GM23338 (cell line): ENCODE measurements at places on chromosomes 1 and 21.
A peak's percentile ranks its signal among the peaks of the same experiment; 100 is the strongest.

DNA sequence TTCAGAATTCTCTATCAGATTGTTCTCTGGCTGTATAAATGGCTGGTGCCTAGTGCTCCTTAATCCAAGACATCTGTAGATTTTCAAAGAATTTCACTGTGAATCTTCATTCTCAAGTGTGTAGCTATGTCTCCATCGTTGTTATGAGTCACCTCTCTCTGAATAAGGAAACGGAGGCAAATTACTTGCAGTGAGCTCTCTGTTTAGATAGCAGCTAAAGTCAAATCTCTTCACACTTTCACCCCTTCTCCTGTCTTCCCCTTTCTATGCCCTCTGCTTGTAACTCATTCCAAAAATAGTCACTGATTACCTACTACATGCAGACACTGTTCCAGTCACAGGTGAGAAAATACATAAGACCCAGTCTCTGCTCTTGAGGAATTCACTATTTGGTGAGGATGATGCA lies 39.7 kb downstream of the CHML start:
- DNase-seq, result no peak

DNA sequence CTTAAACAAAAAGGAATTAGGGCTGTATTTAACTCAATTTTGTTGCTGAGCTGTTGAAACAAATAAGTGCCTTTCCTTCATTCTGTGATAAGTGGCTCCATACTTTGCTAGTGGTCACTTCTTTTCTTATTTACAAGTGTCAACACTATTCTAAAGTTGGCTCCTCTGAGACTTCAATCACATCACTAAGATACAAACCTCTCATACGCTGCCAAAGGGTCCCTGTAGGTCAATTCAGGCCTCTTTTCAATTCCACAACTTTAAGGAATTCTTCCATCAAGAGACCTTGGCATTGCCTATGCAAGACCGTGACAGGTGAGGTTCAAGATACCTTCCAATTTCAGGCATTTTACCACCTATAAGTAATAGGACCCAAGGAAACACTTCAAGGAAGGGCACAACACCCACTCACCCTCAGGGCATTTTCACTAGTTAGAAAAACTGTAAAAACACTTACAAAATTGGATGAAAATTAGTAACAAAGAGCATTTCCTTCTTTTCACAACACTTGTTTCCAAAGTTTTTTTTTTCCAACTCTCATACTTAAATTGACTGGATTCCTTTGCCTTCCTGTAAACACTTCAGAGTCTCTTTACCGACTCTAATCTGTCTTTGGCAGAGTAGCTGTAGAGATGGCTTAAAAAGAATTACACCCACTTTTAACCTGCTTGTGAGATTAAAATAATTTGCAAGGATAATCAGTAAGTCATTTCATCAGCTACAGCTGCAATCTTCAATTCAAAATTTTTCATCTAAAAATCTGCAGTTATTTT lies 24.5 kb downstream of the SERBP1 start:
- DNase-seq, result peak; percentile 23

DNA sequence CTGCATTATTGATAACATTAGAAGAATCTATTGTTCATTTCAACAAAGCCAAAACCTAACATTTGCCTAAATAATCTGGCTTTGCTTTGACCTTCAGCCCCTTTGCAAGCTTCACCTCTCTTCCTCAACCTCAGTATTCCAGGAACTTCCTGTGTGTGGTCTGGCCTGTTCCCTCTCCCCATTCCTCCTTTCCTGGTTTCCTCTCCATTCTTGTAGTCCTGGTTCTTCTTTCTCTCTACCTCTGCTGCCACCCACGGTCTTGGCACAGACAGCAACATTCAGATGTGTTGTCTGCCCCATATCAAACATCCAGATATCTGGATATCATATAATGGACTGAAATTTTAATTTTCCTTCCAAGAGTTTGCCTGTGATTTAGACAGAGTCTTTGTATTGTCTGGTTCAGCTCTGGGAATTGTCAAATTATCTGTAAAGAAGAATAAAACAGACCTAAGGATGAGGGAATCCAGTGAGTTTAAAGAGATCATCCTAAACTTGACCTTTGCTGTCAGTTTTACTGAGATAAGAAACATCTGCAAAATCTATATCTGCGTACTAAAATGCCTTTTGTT lies 148.1 kb upstream of the KCTD3 start:
- DNase-seq, result peak; percentile 33

- no peak for DNase-seq
Observed at GRCh38 chr1:16458831-16459230, 18.3 kb downstream of the NECAP2 start.

DNA sequence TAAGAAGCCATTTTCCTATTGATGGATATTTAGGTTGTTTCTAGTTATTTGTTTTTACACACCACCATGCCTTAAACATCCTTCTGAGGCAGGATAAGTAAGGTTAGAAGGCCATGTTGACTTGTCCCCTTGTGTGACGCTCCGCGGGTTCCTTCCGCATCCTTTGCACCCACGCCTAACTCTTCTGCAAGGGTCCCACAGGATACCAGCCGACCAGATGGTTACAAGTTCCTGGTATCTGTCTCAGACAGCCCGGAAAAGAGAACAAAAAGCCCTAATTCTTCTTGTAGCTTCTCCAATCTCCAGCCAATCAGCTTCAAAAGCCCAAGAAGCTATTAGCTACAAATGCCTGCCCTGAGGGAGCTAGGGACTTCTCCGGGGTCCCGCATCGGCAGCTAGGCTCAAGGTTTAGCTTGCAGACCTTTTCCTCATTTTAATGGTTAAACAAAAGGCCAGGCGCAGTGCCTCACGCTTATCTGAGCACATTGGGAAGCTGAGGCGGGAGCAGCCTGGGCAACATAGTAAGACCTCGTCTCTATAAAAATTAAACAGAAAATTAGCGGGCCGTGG lies 4.9 kb upstream of the OTUD3 start:
- DNase-seq, result no peak

DNA sequence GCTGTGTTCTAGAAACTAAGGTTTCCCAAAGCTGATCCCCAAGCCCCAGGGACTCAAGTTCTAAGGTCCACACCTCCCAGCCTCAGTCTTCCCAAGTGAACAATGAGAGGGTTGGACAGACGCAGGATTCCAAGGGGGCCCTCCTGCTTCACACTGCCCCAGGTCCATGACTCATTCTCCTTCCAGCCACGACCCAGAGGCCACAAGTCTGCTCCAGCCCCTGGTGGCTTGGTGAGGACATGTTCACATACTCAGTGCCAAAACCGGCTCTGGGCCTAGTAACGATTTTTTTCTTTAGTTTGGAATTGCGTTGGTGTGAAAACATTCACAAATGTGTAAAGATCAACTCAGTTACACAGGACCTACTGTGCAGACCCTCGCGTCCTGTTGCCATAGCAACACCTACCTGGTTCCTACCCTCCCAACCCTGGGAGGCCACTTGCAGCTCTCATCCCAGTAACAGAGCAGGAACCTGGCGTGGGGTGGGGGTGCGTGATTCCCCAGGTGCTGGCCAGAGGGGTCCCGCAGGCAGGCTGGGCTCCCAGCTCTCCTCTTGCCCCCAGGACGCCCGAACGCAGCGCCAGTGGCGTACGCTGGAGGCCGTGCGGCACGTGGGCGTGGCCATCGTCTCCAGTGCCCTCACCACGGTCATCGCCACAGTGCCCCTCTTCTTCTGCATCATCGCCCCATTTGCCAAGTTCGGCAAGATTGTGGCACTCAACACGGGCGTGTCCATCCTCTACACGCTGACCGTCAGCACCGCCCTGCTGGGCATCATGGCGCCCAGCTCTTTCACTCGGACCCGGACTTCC lies 57.0 kb downstream of the DISP3 start:
- no peak for DNase-seq

DNA sequence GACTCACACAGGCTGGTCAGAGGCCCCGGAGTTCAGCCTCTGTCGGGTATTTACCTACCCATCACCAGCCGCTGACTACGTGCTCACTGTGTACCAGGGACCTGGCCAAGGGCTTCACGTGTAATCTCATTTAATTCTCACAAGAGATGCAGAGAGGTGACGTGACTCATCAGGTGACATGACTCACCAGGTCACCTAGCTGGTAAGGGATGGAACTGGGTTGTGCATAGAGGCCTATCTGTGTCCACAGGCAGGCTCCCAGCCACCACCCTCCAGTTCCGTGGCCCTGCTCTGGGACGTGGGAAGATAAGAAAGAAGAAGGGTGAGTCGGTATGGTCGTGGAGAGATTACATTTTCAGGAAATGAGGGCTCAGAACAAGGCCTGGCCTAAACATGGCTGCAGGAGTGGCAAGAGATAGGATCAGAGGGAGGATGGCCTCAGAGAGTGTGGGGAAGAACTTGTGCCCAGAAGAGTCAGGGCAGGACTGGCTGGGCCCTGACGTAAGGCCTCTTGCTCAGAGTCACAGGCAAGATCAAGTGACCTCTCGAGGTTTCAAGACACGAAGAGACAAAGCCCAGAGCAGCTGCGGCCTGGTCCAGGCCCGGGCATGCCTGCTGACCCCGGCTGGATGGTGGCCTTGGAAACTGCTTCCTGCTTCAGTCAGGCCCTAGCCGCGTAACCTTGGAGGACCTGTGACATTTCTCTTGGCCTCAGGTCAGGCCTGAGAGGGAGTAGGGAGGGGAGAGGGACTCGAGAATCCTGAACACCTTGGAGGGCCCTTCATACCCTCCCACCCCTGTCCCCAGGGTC lies 52.7 kb upstream of the WASF2 start:
- no peak for DNase-seq

DNA sequence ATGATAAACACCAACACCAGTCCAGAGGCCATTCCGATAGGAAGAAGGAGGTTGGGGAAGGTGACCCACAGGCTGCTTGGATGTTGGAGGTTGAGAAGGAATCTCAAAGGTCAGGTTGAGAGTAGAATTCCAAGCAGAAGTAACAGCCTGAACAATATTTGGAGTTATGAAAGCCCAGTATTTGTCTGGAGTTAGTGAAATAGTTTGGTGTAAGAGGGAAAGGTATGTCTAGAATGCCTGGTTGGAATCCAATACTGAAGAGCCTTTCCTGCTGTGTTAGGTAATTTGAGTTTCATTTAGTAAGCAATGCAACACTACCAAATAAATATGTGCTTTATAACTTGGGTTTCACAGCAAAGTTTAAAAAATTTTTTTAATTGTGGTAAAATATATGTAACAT lies 70.5 kb upstream of the MCOLN3 start:
- DNase-seq, result no peak

DNA sequence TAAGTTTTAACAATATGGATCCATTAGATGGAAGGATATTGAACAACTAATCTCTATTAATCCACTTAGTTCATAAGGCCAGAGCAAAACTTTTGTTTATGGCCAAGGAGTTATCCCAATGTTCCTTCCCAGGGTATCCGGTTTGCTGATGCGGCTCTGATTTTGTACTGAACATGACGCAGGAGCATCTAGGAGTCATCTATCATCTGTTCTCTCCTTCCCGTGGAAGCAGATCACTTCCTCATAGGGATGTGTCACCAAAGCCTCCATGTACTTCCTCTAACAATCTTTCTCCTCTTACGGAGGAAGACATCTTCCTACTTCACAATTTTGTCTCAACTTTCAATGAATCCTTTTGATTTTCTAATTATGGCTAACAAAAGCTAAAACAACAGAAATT lies 206.6 kb downstream of the APP start:
- DNase-seq, result no peak

GRCh38 chr1:200436436-200436835 lies 26.6 kb upstream of the ZNF281 start:
- DNase-seq, result no peak

DNA sequence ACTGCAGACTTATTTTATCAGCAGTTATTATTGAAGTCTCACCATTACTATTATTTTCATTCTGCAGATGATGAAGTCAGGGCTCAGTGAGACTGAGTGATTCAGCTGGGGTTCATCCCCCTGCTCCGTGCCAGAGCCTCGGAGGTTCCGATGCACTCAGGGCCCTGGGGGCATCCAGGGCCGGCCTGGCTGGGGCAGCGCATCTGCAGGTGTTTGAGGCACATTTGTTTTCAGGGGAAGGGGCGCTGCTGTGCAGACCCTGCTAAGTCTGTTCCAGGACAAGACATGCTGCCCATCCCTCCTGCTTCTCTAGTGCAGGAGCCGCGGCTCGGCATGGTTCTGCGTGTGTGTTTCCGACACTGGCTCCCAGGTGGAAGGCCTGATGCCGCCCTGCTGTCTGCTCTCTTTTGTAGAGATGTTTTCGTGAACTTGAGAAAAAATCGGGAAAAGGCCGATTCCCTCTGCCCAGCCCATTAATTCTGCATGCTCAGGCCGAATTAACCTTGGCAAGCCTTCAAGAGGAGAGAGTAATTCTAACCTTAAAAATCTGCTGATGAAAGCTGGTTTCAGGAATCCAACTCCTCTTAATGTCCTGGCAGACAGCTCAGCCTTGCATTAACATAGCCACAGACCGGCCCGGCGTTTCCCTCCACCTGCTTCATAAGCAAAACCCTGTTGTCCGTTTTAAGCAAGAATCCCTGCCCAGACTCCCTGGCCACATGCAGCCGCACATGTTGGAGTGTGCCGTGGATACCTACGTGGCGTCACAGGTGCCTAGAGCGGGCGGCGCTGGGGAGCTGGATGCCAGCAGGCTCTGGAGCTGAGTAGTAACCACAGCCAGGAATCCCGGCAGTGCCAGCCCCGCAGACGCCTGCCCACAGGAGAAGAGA lies 316.0 kb upstream of the VAMP3 start:
- no peak for DNase-seq

GRCh38 chr1:37476460-37477197 lies 2.2 kb downstream of the ZC3H12A start:
- no peak for DNase-seq

GRCh38 chr1:64550946-64551605 lies 81.1 kb downstream of the CACHD1 start:
- DNase-seq, result no peak

DNA sequence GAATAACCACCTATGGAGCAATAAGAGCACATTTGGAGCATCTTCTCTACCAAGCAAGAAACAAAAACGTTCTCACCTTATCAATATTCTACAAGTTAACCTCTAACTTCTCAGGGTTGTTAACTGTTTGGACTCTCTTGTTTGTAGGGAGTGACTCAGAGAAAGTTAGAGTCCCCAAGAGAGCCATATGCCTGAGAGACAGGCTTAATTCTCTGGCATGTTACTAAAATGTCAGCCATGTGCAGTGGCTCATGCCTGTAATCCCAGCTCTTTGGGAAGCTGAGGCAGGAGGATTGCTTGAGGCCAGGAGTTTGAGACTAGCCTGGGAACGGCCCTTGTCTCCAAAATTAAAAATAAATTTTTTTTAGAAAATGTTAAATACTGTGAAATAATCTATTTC lies 4.2 kb upstream of the HENMT1 start:
- DNase-seq, result no peak

DNA sequence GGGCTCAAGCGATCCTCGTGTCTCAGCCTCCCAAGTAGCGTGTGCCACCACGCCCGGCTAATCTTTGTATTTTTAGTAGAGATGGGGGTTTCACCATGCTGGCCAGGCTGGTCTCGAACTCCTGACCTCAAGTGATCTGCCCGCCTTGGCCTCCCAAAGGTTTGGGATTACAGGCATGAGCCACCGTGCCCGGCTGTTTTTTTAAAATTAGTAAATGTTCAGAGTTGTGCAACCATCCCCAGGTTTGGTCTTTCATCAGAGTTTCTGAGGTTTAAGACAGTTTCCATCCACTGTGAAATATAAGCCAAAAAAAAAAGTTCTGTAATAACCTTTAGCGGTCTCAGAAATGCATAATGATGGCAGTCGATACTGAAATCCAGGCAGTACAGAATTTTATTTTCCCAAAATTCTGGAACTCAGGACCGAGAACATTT lies 550 bp upstream of the SYT11 start:
- DNase-seq, result no peak
